ENCODE measurements at places on chromosomes 1 and 21. TPM values are rescaled to one million over a fixed set of nuclear protein-coding genes. Genes with fewer than 3 reads are reported as not detected.
A peak's percentile ranks its signal among the peaks of the same experiment; 100 is the strongest.

The LIN28A gene
- 868 TPM for total RNA-seq

The KIF1B gene
- total RNA-seq: 32.1 TPM

The CR1 gene
- 0.07 TPM for total RNA-seq

The PIK3C2B gene
- 18.1 TPM for total RNA-seq

GRCh38 chr21:33940881-33941245, 25.3 kb upstream of the ATP5PO start:
- no peak for DNase-seq

DNA sequence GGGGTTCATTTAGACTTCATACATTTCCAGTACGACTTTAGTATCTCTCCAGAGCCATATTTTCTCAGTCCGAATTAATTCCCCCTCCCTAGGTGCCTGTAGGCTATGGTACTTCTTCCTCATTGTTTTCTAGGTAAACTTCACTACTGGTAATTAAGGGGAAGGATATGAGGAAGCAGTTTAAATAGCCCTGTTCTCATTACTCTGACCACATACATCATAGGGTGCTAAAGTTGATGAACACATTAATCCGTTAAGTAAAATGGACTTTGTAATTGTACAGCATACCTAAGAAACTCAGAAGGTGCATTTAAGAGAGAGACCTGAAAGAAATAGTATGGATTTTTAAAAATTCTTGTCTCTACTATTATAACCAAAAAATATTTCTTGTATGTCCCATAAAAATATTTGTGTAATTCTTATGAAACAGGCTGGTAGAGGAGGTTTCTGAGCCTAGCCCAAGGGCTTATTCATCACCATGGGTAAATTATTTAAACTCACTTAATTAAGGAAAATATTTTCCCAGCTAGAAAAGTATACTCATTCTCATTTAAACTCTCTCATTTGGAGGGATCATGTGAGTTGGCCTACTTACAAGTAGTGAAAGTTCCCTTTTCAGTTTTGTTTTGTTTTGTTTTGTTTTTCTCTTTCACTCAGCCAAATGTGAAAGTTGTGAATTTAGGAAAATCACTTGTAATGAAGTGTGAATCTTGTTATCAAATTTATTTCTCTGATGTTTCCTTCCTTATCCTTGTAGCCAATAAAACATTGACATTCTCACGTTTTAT, 2.0 kb downstream of the PRMT6 start:
- no peak for DNase-seq

- DNase-seq: no peak
Measured at GRCh38 chr1:57522575-57522974, 98.7 kb upstream of the DAB1 start.

DNA sequence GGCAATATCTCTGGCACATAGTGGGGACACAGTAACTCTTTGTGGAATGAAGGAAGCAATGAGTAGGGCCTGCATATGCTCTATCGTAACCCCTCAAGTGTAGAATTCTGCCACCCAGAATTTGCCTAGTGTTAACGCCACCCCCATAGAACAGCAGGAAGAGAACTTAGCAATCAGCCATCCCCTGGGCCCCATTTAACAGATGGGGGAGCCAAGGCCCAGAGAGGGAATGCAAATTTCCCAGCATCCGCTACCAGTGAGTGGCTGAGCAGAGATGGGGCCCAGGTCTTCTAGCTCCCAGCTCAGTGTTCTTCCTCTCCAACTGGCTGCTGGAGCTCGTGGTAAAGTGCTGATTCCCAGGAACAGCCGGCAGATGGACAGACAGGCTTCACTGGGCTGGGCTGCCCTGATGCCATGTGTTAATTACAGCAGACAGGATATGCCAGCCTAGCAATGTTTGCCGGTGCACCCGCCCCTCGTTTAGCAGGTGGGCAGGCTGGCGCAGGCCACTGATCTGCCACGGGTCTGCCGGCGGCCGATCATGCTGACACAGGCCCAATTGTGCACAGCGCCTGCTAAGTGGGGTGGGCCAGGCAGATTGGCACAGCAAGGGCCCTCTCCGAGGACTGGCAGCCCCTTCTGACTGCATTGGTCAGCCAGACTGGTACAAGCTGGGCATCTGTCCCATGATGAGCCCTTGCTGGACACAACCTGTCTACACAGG, 171.9 kb downstream of the IGSF21 start:
- no peak for DNase-seq

GRCh38 chr1:17586172-17586964, 46.9 kb downstream of the ARHGEF10L start:
- peak; percentile 88 for DNase-seq

GRCh38 chr1:218349348-218350034, 4.4 kb downstream of the TGFB2 start:
- DNase-seq: no peak

DNA sequence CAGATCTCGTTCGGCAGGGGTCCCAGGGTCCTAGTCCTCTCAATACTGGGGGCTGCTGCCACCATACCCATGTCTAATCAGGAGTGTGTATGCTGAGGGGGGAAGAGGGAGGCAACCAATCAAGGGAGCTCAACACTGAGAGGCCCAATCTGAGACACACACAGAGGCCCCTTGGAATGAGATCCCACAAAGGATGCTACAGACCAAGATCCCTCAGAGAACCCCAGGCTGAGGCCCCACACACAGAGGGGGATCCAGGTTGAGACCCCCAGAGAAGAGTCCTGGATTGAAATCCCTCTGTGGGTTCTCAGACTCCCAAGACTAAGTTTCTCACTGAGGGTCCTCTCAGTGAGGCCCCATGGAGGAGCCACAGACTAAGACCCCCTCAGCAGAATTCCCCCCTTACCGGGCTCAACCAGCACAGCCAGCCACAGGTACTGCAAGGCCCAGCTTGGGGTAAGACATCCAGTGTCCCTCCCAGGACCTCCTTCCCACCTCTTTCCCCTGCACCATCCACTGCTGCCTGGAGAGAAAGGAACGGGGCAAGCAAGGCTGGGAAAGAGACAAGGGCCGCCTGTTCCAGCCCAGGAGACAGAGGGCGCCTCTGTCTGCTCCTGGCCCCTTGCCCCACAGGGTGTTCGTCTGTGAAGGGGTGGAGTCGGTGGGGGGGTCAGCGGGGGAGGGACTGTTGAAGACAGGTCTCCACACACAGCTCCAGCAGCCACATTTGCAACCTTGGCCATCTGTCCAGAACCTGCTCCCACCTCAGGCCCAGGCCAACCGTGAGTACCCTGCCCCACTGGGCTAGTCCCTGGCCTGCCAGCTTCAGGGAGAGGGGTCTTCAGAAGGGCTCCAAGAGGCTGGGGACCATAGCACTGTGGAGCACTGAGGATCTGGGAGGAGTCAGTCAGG, at the start of gene S100A1:
S100A1 (plus strand) TSS at position 720 of the 912 bp plus-strand sequence. CDS start 2,088 bp downstream, outside the sequence.
- peak; percentile 54 for DNase-seq

DNA sequence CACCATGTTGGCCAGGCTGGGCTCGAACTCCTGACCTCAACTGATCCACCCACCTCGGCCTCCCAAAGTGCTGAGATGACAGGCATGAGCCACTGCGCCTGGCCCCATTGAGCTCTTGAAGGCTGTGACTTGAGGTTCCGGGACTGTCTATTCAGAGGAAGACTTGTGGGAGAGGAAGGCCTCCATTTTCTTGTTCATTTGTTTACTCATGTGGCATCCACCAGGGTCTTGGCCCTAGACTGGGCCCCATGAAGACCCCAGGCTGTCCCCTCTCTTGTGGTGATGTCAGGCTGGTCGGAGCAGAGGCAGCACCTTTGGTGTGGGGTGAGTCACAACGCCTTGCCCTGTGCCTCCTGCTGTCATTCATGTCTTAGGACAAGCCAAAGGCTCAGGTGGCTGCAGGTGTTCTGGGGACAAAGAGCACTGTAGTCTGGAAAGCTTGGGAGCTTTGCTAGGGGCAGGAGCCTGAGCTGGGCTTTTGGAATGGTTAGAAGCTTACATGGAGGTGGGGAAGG, 224.6 kb upstream of the C1orf174 start:
- no peak for DNase-seq
